Stimulated activated CD8-positive, alpha-beta memory T cell treated with anti-CD3 and anti-CD28 coated beads, Interleukin-4, amount 100 ng/mL, for 48 hours (primary cell): ENCODE measurements at places on chromosomes 16 and 17.

DNA sequence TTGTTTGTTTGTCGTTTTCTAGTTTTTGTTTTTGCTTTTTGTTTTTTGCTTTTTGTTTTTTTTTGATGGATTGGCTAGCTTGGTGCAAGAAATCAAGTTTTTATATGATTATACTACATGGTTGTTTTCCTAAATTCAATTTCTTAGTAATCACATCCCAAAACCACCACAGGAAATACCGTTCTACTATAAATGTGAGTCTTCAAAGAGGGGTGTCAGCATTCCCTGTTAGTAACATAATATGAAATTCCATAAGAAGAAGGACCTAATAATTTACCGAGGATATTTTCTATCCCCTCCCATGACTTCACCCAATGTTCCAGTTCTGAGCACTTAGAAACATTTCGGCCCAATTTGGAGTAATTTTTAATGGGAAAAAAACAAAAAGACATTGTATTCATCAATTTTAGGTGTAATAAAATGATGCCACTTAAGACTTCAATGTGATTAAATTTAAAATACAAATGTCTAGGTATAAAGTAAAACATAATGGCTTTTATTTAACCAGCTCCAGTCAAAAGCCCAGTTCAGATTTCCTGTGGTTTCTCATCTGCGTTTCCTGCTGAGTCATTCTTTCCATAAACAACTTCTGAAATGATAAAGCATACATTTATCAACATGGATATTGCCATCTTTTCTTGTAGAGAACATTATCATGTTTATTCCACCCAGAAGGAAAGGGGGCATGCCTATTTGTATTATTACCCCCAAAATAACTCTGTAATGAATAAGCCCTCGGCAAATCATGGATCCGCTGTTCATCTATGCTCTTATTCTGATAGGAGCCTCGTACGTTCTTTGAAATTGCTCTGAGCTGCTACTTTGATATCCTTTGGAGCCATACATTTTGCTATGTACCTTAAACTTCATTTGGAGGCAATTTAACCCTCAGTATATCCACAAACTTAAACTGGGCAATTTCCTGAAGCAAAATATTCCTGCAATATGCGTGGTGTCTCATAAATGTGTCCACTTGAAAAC is 28.1 kb downstream of the HSBP1 start:
- DNase-seq, result no peak

- DNase-seq, result no peak
Measured at GRCh38 chr17:41394254-41394996, 3.0 kb downstream of the KRT31 start.

DNA sequence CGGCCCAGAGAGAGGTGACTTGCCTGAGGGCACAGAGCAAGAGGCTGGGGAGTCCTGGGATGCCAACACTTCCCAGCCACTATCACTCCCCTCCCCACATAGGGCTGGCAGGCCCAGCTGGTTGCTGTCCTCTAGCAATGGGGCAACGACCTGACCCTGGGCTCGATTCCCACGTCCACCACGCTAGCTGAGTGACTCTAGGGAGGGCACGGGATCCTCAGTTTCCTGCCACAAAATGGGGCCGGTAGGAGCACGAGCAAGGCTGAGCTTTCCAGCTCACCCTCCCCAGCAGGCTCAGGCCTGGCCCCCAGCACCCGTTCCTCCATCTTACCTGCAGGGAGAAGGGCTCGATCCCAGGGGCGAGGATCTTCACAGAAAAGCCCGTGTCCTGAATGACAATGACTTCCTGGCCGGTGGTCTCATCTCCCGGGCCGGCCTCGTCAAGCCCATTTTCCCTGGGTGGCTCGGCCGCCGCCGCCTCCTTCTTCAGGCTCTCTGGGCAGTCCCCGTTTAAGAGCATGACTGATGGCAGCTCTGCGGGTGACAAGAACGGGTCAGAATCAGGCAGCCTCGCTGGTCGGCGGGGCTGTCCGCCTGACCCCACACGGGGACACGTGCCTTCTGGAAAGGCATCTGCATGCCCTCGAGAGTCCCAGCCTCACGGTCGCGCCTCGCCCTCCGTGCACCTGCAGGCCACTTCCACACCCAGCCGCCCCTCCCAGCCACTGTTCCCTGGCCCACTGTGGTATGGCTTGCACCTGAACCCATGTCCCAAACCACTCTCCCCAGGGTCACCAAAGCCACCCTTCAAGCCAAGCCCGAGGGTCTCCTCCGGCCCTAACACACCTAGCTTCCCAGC is 7.3 kb downstream of the CLUH start:
- no peak for DNase-seq

DNA sequence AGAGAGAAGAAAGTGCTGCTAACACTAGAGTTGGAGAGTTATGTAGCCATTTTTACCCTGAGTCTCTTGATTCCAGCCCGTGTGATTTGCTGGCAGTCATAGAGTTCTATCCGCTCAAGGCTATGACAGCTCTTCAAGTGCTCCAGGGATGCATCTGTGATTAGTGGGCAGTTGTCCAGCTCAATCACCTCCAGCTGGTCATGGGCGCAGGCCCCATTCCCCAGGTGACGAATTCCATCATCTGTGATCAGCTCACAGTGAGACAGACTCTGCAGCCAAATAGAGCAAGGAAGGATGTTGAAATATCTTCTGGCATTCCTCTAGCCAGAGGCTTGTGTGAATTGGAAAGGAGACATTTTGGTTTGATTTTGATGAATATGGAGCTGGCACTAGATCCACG is 38.4 kb upstream of the STAC2 start:
- no peak for DNase-seq

GRCh38 chr16:12255473-12255872 is 278.9 kb downstream of the SNX29 start:
- DNase-seq, result no peak

DNA sequence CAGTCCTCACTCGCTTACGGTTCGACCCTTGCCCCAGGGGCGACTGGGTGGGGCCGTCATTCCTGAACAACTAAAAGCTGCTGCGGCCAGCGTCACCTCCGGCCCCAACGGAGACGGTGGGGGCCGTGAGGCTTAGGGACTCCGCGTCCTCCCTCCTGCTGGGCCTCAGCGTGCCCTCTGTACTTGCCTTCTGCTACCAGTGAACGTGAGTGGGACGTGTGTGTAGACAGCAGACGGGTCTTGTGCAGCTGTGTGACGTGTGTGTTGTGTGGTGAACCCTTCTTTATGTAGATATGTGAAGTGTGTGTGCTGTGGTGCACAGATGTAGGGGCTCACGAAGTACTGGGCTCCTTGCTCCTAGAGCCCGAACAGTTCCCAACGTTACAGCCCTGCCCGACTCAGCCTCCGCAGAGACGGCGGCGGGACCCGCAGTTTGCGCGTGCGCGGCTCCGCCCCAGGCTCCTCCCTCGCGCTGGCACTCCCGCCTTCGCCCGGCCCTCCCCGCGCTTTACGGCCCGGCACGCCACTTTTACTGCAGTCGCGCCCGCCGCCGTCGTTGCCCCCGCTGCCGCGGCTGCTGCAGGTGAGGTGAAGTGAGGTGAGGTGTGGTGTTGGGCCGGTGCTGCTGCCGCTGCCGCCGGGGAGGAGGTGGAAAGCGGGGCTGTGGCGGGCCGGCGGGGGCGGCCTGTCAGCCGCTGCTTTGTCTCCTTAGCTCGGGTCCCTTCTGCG is at the start of gene PHAF1:
Gene PHAF1 (plus strand): TSS at position 535 of the 729 bp plus-strand sequence. CDS start 235 bp downstream, outside the sequence.
- peak; percentile 99 for DNase-seq

DNA sequence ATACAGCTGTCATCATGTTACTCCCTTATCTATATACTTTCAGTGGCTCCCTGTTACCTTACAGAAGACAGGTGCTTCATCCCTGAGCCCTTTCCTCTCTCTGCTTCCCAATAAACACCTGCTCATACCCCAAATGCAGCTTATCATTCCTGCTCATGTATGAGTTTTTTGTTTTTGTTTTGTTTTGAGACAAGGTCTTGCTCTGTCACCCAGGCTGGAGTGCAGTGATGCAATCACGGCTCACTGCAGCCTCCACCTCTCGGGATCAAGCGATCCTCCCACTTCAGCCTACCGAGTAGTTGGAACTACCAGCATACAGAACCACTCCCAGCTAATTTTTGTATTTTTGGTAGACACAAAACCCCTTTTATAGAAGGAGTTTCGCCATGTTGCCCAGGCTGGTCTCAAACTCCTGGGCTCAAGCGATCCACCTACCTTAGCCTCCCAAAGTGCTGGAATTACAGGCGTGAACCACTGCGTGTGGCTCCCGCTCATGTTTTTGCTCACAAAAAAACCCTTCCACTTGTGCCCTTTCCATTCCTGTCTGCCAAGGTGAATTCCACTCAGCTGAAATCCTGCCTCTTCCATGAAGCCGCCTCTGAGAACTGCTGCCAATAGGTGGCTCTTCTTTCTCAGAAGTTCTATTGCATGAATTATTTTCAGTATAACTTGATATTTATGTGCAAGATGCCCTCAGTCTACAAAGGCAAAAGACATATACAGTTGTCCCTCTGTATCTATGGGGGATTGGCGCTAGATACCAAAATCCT is 7.9 kb upstream of the RNF157 start:
- peak; percentile 20 for DNase-seq

GRCh38 chr17:6018788-6019187 is 51.4 kb upstream of the WSCD1 start:
- DNase-seq, result no peak

GRCh38 chr17:63246344-63246743 is 199.8 kb downstream of the CYB561 start:
- no peak for DNase-seq
